ENCODE measurements at places on chromosomes 16 and 17. TPM values are rescaled to one million over a fixed set of nuclear protein-coding genes. Genes with fewer than 3 reads are reported as not detected.

GRCh38 chr17:17952691-17953090, 19.5 kb downstream of the TOM1L2 start:
- DNase-seq, result no peak

GRCh38 chr16:49901711-49902110, 45.8 kb upstream of the ZNF423 start:
- DNase-seq, result no peak

DNA sequence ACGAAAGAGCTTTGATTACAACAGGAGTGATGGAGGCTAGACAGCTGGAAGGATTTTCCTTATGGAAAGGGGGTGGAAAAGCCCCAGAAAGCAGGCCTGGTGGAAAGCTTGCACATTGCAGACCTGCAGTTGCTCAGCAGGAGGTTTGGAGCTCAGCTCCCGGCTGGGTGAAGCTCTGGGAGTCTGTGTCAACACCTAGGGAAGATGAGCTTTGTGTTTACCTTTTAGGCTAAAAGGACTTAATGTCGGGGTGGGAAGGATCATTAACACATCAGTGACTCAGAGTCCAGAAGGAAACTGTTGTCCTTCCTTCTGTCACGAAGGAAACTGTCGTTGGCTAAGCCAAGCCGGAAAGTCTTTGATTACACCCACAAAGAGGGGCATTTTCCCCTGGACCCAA, 48.2 kb downstream of the RAP1GAP2 start:
- DNase-seq, result no peak

GRCh38 chr17:3695129-3695722, 729 bp downstream of the P2RX5 start:
- no peak for DNase-seq

The CAMTA2 gene
- 5.7 TPM for total RNA-seq

DNA sequence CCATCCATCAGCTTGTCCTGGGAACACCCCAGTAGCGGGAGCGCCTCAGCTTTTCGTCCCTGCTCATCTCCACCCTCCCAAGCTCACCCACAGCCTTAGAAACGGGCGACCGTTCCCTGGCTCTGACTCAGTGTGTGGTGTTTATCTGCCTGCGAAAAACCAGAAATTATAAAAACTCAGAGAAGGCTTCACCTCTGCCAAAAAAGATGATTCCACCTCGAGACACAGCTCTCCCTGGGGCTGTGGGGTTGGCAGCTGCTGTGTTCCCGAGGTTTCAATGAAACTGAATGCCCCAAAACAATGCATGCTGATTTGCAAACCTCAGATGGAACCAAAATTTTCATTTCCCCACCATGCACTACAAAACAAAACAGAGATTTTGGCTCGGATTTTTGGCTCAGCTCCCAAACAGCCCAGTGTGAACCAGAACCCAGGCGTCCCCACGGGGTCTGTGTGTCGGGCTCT, 62.4 kb upstream of the MED9 start:
- DNase-seq, result no peak

DNA sequence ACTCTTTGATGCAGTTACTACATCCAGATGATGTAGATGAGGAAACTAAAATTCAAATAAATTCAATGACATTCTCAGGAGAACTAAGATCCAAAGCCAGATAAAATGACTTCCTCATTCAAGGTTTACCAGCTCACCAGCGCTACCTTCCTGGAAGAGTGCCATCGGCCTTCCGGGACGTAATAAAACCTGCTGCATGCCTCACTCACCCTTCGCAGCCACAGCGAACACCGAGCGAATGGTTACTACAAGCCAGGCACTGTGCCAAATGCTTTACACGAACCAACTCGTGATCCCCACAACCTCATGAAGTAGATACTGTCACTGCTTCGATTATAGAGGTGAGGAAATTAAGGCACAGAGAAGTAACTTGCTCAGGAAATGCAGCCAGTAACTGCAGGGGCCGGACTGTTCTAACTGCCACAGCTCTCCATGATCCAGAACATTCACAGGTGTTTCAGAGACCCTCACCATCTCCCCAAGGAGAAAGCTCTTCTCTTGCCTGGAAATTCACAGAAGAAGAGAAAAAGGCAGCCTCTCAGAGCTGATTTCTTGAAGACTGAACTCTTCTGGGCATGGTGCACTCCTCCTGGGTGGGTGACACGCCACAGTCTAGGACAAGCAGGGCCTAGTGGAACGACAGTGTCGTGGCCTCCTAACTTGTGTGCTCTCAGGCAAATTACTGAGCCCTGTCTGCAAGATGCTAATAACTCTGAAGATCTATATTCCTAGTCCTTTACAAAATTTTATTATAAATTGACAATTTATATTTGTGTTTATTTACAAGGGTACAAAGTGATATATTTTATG, 46.8 kb downstream of the HIC1 start:
- no peak for DNase-seq
